Heart right ventricle (tissue), 16 donors: ENCODE measurements at places on chromosomes 5 and 9.

GRCh38 chr9:130663258-130663976 is 977 bp upstream of the PRDM12 start:
- H3K27ac ChIP-seq: no peak overlapping the region
- no peak for DNase-seq
- H3K27me3 ChIP-seq: peaks cover 100% of the 10 kb centered on the region
- H3K36me3 ChIP-seq: no peaks in the 10 kb centered on the region
- H3K4me1 ChIP-seq: peaks cover 50% of the 10 kb centered on the region

- peak overlapping the region; percentile 89 for H3K27ac ChIP-seq
- no peaks in the 10 kb centered on the region for H3K36me3 ChIP-seq
- DNase-seq: no peak
Measured at GRCh38 chr5:103259705-103260355, 1.3 kb downstream of the MACIR start.

- H3K27ac ChIP-seq: no peak overlapping the region
- DNase-seq: no peak
- H3K36me3 ChIP-seq: no peaks in the 10 kb centered on the region
- H3K4me1 ChIP-seq: no peaks in the 10 kb centered on the region
Measured at GRCh38 chr9:134835448-134835847, 45.2 kb upstream of the FCN2 start.

- H3K27me3 ChIP-seq: no peaks in the 10 kb centered on the region
- no peak for DNase-seq
Measured at GRCh38 chr5:24635209-24635608, 9.6 kb downstream of the CDH10 start.

- no peak for DNase-seq
- no peak overlapping the region for H3K4me3 ChIP-seq
- no peak overlapping the region for H3K27ac ChIP-seq
- H3K36me3 ChIP-seq: no peaks in the 10 kb centered on the region
- peaks cover 19% of the 10 kb centered on the region for H3K4me1 ChIP-seq
- no peaks in the 10 kb centered on the region for H3K27me3 ChIP-seq
Measured at GRCh38 chr9:136582977-136583735, 37.3 kb upstream of the NOTCH1 start.

DNA sequence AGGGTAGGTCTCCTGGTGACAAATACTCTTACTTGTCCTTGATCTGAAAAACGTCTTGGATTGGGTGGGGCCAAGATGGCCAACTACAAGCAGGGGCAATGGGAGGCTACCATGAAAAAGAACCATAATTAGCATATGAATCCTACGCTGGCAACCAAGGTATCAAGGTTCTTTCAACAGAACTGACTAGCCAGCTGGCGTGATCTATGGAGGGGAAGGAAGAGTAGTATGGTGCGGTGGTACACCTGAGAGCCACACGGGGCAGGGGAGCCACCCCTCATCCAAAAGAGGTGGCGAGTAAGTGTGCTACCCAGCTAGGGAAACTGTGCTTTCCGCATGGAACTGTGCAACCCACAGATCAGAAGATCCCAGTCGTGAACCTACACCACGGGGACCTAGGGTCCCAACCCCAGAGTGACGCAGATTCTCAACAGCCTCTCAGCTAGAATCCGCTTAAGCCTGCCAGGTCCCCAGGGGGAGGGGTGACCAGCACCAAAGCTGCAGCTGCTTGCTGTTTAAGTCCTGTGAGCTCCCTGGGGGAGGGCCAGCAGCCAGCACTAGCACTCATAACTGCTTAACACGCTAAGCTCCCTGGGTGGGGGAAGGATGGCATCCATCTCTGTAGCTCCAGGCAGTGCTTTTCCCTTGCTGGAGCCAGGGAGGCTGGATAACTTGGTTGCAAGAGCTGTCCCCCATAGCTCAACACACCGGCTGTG is 334.8 kb downstream of the FBXL17 start:
- no peak for DNase-seq
- H3K4me3 ChIP-seq: no peak overlapping the region
- H3K36me3 ChIP-seq: no peaks in the 10 kb centered on the region
- no peaks in the 10 kb centered on the region for H3K27me3 ChIP-seq
- no peaks in the 10 kb centered on the region for H3K4me1 ChIP-seq

GRCh38 chr9:15423231-15423985 is 732 bp downstream of the SNAPC3 start:
- H3K27ac ChIP-seq: no peak overlapping the region
- H3K27me3 ChIP-seq: no peaks in the 10 kb centered on the region
- H3K4me1 ChIP-seq: peaks cover 3% of the 10 kb centered on the region
- H3K36me3 ChIP-seq: peaks cover 32% of the 10 kb centered on the region
- no peak for DNase-seq

- H3K36me3 ChIP-seq: no peaks in the 10 kb centered on the region
- DNase-seq: no peak
- no peak overlapping the region for H3K27ac ChIP-seq
- no peaks in the 10 kb centered on the region for H3K4me1 ChIP-seq
Measured at GRCh38 chr5:164680216-164680615, 1174.8 kb downstream of the MAT2B start.

GRCh38 chr5:167725264-167725663 is 566.2 kb upstream of the WWC1 start:
- no peaks in the 10 kb centered on the region for H3K27me3 ChIP-seq
- H3K36me3 ChIP-seq: no peaks in the 10 kb centered on the region
- H3K4me1 ChIP-seq: peaks cover 6% of the 10 kb centered on the region
- H3K27ac ChIP-seq: no peak overlapping the region
- DNase-seq: no peak

GRCh38 chr5:177491429-177491945 is 5.9 kb downstream of the PDLIM7 start:
- no peak overlapping the region for H3K4me3 ChIP-seq
- peaks cover 31% of the 10 kb centered on the region for H3K4me1 ChIP-seq
- no peak overlapping the region for H3K27ac ChIP-seq
- no peak for DNase-seq
- no peaks in the 10 kb centered on the region for H3K27me3 ChIP-seq
- H3K36me3 ChIP-seq: peaks cover 50% of the 10 kb centered on the region

DNA sequence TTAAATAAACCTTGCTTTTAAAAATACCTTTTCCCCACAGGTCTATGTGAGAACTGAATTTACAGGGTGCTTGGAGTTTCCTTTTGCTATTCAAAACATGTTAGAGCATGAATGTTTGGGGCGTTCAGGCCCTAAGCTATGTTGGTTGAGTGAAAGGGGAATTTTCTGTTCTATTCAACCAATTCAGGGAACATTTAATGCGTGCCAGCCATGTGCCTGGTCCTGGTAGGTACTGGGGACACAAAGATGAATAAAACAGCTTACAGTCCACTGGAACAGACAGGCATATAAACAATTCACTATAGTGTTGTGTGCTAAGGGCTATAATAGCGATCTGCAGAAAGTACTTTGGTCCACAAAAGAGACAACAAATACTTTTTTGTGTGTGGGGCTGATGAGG is 108.5 kb downstream of the ZSWIM6 start:
- no peak overlapping the region for H3K27ac ChIP-seq
- no peaks in the 10 kb centered on the region for H3K27me3 ChIP-seq
- no peak overlapping the region for H3K4me3 ChIP-seq
- H3K36me3 ChIP-seq: no peaks in the 10 kb centered on the region

DNA sequence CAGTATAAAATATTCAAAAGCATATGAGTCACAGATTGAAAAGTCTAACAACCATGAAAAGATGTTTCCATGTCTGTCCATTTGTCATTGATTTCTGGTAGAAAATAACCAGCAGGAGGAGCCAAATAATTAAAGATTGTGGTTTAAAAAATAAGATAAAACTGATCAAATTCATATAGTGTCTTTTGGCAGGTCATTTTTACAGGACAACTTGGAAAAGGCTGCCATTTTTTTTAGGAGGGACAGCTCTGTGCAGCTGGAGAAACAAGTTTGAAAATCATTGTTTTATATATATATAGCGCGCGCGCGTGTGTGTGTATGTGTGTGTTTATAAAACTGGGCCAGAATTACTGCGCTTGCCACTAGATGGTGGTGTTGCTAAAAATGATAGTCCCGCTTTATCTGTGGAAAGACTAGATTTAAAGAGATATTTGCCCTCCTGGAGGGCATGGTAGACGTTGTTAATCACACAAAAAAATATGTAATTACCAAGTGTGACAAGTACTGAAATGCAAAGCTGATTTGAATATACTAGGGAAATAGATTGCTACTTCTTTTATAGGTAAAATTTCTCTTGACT is 1.3 kb upstream of the TRMO start:
- peaks cover 17% of the 10 kb centered on the region for H3K4me1 ChIP-seq
- H3K27ac ChIP-seq: peak overlapping the region; percentile 96
- no peaks in the 10 kb centered on the region for H3K36me3 ChIP-seq
- DNase-seq: peak; percentile 50
- peak overlapping the region; percentile 59 for H3K4me3 ChIP-seq
- H3K27me3 ChIP-seq: peaks cover 17% of the 10 kb centered on the region

DNA sequence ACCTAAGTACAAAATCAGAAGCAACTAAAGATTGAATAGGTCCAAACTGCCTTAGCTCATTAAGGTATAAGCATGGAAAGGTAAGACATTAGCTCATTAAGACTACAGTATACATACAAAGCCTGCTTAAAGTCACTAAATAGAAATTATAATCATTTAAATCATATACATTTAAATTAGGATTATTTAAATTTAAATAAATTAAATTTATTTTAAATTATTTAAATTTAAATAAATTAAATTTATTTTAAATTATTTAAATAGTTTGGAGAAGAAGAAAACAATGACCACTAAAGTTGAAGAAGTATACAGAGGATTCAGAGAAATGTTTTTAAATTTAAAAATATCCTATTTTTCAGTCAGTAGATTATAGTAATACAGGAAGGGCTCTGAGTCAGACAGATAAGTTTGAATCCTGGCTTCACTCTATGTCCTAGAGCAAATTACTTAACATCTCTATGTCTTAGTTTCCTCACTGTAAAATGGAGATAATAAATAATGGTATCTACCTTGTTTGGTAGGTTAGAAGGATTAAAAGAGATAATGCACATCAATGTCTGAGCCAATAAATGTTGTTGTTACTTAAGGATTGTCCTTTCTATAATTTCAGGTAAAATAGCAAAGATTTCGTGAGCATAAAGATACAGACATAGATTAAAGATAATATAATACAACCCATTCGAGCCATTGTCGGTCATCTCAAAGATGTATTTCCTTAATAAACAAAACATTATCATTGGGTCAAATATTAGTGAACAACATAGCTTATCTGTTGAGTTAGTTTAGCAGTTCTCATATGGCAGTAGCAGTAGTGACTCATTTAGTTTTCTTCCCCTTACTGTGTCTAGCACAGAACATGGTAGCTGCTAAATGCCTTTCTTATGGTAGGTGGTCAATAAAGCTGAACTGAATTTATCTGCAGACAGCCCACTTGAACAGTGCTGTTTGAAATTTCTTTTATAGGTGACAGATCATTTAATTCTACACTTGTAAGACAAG is 100.6 kb downstream of the KIAA0825 start:
- no peak overlapping the region for H3K27ac ChIP-seq
- H3K4me1 ChIP-seq: no peaks in the 10 kb centered on the region
- H3K27me3 ChIP-seq: no peaks in the 10 kb centered on the region
- DNase-seq: no peak
- no peak overlapping the region for H3K4me3 ChIP-seq

DNA sequence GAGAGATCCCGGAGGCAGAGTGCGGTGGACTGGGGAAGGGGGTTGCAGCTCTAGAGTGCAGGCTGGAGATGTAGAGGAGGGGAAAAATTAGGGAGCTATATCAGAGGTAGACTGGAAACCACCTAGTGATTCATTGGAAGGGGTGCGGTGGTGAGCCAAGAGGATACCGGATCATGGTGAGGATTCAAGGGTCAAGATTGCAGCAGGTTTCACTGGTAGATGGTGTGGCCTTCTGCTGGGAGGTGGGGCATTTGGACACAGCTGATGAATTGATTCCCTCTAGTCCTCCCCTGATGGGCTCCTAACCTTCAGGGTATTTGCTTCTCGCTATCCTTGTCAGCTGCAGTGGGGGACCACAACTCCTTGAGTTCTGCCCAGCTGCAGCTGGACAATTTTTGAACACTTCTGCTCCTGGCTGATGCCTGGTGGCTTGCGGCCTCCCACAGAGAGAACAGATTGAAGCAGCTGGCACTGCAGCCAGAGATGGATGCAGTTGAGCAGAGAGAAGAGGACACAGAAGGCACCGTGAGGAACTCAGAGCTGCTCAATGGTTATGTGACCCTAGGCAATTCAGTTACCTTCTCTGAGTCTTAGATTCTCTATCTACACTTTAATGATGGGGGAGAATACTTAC is 134.4 kb upstream of the ABCA1 start:
- no peaks in the 10 kb centered on the region for H3K27me3 ChIP-seq
- DNase-seq: no peak
- no peak overlapping the region for H3K4me3 ChIP-seq

- H3K4me1 ChIP-seq: peaks cover 7% of the 10 kb centered on the region
- no peak overlapping the region for H3K27ac ChIP-seq
Measured at GRCh38 chr9:133102190-133103021, 18.6 kb downstream of the RALGDS start.

DNA sequence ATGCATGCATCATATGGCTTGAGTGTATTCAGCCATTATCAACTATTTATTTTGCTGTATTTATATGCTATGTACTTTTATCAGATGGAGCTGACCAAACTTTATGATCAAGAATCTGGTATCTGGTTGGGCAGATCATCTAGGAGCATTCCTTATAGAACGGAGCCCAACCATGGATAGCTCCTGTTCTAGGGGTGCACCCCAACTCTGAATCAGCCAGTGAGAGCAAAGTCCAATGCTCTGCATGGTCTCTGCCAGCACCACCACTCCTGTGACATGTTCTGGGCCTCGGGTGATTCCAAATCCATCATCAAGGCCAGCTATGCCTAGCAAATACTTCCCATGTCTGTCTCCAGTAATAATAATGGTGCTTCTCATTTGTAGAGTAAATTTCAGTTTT is 517.5 kb downstream of the AGTPBP1 start:
- no peak for DNase-seq
- no peaks in the 10 kb centered on the region for H3K36me3 ChIP-seq
- no peak overlapping the region for H3K4me3 ChIP-seq
- no peaks in the 10 kb centered on the region for H3K4me1 ChIP-seq

DNA sequence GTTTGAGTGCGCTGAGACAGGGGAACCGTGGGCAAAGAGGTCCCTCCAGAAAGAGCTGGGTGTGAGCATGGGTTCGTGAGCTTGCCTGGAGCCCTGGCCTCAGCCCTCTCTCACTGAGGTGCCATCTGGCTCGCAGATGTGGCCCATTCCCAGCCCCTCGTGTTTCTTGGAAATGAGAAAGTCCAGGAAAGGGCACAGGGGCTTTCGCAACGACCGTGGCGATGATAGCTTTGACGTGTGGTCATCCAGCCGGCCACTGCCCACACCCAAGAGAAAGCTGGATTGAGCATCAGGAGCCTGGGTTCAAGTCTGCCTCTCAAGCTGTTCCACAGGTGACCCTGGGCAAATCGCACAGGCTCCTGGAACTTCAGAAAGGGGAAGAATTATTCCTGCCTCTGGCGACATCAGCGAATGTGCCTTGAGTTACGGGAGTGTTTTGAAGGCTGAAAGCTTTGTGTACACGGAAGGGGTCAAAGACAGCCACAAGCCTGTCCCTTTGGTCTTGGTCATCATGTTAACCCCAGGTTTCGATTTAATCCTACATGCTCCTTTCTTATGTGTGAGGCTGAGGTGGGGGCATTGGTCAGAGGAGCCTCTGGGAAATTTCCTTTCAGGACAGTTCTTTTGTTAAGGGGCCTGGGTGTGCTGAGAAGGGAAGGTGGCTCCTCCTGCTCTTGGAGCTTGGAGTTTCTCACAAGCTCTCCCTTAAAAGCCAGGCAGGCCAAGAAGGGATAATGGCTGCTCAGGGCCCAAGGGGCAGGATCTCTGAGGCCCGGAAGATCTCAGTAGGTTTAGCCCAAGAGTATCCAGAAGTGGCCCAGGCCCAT is 41.7 kb upstream of the IL17B start:
- H3K4me1 ChIP-seq: peaks cover 100% of the 10 kb centered on the region
- peak overlapping the region; percentile 95 for H3K27ac ChIP-seq
- H3K36me3 ChIP-seq: no peaks in the 10 kb centered on the region
- peak; percentile 4 for DNase-seq
- H3K27me3 ChIP-seq: no peaks in the 10 kb centered on the region

GRCh38 chr9:13278368-13279246 is 885 bp downstream of the MPDZ start:
- H3K27me3 ChIP-seq: no peaks in the 10 kb centered on the region
- DNase-seq: peak; percentile 63
- H3K36me3 ChIP-seq: no peaks in the 10 kb centered on the region
- peaks cover 55% of the 10 kb centered on the region for H3K4me1 ChIP-seq
